Subcutaneous adipose tissue (tissue), 4 donors: ENCODE measurements at places on chromosomes 7 and 10. TPM values are rescaled to one million over a fixed set of nuclear protein-coding genes. Genes with fewer than 3 reads are reported as not detected.

The PDZD7 gene
- 1.7 TPM for total RNA-seq

The AGR3 gene
- total RNA-seq = not detected

The THSD7A gene
- 7.5 TPM for total RNA-seq

The SUMF2 gene
- total RNA-seq = 79.1 TPM

The TMEM184A gene
- not detected for total RNA-seq

The FAM25C gene
- not detected for total RNA-seq

The MYOF gene
- total RNA-seq = 76.9 TPM

The DPYSL4 gene
- 0.94 TPM for total RNA-seq

The SPDYE5 gene
- total RNA-seq = not detected

The CPXM2 gene
- total RNA-seq = 5.7 TPM

The EGR2 gene
- 0.98 TPM for total RNA-seq

The FRMD4A gene
- total RNA-seq = 92.3 TPM

The TEX47 gene
- total RNA-seq = not detected

The SPDYE2B gene
- not detected for total RNA-seq

The NPC1L1 gene
- 0.17 TPM for total RNA-seq

The SFXN4 gene
- 14.5 TPM for total RNA-seq

The LEP gene
- total RNA-seq = 712 TPM

The MBL2 gene
- not detected for total RNA-seq

The LIPK gene
- total RNA-seq = not detected

The TBXAS1 gene
- 23.0 TPM for total RNA-seq

The HBP1 gene
- 175 TPM for total RNA-seq

The NME8 gene
- not detected for total RNA-seq

The ITPRID1 gene
- not detected for total RNA-seq
